Cortex of kidney (tissue), 1 donor: ENCODE measurements at places on chromosomes 6 and 20.

DNA sequence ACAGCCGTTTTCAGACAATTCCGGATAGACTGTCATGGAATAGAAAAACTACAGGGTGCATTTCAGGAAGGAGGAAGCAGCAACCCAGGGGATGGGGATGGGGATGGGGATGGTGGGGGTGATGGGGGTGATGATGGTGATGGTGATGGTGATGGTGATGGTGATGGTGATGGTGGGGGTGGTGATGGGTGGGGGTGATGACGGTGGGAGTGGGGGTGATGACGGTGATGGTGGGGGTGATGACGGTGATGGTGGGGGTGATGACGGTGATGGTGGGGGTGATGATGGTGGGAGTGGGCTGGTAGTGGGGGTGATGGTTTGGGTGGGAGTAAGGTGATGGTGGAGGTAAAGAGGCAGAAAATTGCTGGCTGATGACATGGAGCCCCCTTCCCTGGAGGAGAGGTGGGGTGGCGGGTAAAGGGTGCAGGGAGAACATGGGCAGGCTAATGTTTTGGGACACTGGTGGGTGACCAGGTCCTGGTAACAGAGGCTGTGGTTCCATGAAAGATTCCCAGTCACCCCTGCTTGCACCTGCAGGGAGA lies 17.5 kb downstream of the LAMA5 start:
- no peak for DNase-seq

GRCh38 chr6:137913434-137913833 lies 46.4 kb downstream of the TNFAIP3 start:
- DNase-seq, result no peak

DNA sequence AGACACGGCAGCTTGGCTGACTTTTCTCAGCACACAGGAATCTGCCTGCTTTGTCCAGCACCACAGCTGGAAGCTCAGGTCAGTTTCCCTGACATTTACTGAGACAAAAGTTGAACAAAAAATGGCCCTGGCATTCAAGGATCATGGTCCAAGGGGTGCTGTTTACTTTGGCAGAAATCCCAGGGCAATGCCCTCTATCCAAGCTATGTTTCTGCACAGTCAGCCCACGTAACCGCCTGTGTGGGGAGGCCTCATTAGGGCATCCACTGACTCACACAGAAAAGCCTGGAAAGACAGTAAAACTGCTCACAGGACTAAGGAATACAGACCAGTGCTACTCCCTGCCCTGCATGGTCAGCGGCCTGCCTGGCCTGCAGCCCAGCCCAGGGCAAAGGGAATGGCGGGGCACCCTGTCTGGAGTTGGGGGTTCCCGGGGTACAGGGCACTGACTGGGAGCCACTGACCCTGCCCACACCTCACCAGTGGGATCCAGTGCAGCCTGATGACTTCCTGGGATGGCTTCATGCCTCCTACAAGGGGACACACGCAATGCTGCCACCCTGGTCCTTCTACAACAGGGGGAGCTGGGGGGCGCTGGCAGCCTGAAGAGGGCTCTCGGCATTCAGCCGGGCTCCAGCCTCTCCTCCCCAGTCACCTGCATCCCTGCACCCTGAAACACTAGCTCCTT lies 77.1 kb downstream of the NINL start:
- DNase-seq, result no peak

DNA sequence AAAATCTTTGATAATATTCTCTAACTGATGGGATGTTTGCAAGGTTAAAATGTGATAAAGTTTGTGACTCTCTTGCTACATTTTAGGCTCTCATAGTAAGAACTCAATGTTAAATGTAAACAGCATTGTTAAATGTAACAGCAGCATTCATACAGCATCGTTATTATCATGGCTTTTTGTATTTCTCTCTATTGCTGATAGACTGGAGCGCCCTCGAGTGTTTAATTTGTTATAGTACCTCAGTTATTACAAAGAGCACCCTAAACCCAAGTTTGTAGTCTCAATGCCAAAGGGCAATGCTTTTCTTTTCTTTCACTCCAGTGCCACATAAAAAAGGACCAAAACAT lies 14.9 kb upstream of the TTPAL start:
- DNase-seq, result no peak

GRCh38 chr6:31125162-31125561 lies 4.9 kb upstream of the CDSN start:
- no peak for DNase-seq

DNA sequence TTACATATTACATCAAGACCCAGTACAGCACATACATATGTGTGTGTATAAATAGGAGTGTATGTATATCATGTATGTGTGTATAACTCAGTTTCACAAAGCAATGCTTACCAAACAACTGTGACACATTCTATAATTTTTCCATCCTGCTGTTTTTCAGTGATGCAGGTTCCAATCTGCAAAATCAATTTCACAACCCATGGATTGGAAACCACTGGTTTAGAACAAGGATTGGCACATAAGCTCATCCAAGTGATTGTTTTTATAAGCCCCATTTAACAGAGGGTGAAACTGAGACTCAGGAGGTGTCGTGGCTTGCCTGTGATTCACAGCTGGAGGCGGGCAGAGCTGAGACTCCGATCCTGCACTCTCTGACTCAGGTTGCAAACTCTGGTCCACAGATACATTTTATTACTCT lies 158.2 kb downstream of the ZMYND8 start:
- DNase-seq, result no peak

- DNase-seq, result no peak
Measured at GRCh38 chr20:19284400-19285178, 72.1 kb downstream of the SLC24A3 start.

DNA sequence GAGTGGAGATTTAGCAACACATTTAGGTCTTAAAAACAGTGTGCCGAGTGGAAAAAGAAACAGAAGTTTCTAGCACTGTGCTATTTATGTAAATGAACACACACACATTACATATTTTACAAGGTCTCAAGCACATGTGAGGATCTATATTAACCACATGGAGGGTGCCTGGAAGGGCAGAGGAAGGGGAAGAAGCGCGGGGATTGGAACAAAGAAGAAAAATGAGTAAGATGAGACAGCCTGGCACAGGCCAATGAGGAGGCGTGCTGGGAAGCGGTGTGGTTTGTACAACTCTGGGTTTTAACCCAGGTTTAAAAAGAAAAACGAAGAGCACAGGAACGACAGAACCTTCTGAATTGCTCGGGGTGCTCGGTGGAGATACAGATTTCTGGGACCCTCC lies 5.7 kb downstream of the KCNG1 start:
- no peak for DNase-seq

GRCh38 chr6:24255676-24256075 lies 102.2 kb downstream of the DCDC2 start:
- no peak for DNase-seq

DNA sequence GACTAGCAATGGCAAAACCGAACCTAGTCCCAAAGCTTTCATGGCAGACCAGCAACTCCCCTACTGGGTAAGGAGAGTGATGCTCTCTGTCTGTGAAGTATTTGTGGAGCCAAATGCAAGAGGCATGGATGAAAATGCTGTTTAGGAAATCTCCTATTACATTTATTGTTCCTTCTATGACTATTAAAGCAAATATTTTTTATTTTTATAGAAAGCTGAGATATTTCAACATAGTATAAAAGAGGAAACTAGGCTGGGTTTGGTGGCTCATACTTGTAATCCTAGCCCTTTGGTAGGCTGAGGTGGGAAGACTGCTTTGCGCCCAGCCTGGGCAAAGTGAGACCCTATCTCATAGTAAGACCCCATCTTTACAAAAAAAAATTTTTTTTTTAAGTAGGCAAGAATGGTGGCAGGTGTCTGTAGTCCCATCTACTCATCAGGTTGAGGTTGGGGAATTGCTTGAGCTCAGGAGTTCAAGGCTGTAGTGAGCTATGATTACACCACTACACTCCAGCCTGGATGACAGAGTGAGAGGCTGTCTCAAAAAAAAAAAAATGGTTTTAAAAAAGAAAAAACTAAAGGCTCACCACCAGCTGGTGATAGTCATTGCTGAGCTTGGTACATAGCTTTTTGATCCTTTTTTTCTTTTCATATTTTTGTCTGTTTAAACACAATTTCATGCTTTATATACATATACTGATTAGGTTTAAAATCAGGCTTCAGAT lies 11.3 kb downstream of the KDM1B start:
- DNase-seq, result no peak

GRCh38 chr20:5065166-5065878 lies 54.4 kb downstream of the PCNA start:
- DNase-seq, result no peak

DNA sequence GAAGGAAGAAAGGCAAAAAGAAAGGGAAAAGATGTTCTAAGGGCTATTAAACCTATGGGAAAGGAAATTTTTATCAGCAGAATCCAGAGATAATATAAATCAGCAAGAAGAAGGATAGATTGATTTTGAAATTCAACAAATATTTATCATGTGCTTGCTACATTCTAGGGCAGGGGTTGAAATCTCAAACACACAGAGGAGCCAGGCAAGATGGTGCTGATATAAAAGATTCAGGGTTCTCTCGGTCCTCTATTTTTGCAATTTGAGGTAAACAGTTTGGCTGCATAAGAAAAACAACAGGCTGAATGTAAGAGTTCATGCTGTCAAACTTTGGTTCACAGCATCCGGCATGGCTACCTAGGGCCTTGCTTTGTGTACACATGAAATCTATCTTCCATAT lies 109.6 kb upstream of the BMP2 start:
- DNase-seq, result no peak

- DNase-seq, result no peak
Measured at GRCh38 chr20:9616833-9617461, 102.6 kb downstream of the LAMP5 start.

GRCh38 chr6:140050101-140050995 lies 675.9 kb upstream of the CITED2 start:
- DNase-seq, result no peak

- no peak for DNase-seq
Measured at GRCh38 chr6:93746892-93747291, 327.5 kb upstream of the EPHA7 start.

- no peak for DNase-seq
Measured at GRCh38 chr20:622161-622560, 12.1 kb upstream of the TCF15 start.

DNA sequence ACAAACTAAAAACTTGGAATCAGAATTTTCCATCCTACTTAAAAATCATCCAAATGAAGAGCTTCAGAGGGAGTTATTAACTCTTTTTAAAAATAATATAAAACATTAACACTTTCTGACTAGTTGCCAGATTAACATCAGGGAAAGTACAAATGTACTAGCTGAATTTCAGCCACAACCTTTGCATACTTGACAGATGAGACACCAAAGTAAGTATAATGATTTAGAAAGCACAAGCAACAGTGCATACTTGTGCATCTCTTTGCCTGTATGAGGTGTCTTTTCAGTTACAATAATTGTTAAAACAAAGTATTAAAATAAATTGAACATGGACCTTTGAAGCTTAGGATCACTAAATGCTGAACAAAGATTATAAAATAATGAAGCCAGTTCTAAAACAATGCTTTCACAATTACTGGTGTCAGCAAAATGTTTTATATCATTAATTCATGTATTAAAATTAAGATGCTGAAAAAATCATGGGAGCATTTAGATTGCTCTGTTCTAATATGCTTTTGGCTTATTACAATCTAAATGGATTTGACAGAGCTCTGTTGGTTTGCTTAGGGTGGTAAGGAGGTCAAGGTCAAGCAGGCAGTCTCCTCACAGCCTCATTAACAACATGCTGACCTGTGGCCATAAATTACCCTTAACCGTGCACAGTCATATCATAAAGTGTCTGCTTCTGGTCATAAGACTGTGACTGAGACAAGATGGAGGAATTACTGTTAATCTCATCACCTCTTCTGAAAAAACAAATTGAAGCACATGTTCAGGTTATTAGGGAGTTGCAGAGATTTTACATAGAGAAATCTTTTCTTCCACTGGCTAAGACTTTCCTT lies 15.1 kb downstream of the RNF217 start:
- no peak for DNase-seq

DNA sequence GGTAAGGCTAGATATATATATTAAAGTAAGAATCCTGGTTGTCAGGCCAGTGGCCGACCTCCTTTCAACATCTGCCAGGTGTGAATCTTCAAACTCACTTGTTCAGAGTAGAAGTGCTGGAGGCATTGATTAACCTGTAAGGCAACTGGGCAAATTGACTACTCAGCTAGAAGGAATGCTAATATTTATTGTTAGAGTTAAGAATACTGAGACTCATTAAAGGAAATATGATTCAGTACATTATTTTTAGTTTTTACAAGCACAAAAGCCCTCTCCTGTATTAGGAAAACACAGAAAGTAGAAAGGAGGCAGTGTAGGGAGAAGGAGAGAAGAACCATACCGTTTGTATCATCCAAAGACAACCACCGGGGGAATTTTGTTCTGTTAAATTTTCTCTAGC lies 53.5 kb downstream of the RIPOR2 start:
- no peak for DNase-seq

DNA sequence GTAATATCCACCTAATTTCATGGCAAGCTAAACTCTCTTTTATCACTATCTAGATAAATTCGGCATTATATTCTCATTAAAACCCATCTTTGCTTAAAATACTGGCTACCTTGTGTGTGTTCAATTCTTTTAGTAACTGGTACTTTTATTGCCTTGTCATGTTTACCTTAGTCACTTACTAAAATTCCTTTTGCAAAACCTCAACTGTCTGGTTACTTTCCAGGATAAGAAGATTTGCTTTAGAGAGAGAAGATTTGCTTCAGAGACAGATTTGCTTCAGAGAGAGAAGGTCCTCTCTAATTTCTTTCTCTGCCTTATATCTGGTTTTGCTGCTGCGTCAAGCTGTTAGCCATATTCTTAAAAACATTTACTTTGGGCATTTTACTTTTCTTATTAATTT lies 151.5 kb upstream of the MLIP start:
- no peak for DNase-seq

DNA sequence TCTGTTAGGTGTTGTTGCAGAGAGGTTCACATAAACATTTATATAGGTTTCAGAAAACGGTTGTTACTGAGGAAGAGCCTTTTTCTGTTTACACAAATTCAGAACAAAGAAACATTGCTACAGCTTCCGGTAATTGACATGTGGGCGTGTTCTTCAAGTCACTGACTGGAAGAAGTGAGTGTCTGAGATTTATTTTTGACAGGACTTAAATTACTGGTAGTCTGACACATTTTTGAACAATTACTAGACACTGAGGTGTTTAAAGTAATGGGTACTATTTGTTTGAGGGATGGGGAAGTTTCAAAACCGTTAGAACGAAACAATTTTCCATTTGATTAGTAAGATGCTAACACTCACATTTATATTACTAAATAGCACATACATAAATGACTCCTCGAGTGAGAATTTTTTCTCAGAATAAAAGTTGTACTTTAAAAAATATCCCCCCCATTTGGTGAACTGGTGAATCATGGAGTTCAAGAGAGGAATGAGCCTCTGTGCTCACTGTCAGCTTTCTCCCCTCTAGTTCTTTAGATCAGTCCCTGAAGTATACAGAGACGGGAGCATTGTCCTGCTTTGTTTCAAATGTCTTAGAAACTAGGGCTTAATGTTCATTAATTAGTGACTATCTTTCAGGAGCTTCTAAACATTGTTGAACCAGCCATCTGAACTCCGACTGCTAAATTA lies 98.7 kb downstream of the TSHZ2 start:
- no peak for DNase-seq

DNA sequence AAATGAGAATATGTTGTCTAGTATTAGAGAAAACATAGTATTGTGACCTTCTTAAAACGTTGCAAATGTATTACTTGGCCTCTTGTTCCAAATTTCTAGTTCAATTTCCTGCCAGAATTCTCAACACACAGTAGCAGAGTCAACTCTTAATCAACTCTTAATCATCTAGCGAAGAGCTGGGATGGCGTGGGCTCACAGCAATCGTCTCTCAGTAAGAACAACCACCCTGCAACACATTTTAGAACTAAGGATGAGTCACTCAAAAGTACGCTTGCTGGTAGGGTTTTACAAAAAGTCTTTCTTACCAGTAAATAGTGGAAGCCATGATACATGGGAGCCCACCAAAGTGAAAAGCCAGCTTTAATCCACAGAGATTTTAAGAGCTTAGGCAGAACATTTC lies 24.6 kb downstream of the GPR6 start:
- no peak for DNase-seq
